ENCODE measurements at places on chromosomes 3 and 15.

- no peak for DNase-seq
Measured at GRCh38 chr3:185658943-185659342, 72.8 kb downstream of the SENP2 start.

DNA sequence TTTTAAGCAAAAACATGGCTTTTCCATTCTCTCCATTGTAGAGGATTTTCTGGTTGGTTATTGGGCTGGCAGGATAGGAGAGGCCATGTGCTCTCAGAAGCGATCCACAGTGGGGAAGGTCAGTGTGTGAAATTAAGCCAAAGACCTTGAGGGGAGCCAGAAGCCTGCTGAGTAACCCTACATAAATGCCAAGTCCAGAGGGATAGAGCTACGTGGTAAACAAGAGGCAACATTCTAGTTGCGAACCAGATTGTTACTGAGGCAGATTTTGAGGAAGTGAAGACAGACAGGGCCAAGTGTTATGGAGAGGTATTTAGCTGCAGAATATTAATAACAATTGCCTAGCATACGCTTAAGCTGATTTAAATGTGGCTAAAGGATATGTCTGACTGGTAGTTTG, 592.8 kb upstream of the GBE1 start:
- DNase-seq: no peak

GRCh38 chr15:51322621-51323296, 15.6 kb downstream of the CYP19A1 start:
- no peak for DNase-seq

- no peak for DNase-seq
Measured at GRCh38 chr3:136733317-136733833, 18.8 kb downstream of the STAG1 start.

DNA sequence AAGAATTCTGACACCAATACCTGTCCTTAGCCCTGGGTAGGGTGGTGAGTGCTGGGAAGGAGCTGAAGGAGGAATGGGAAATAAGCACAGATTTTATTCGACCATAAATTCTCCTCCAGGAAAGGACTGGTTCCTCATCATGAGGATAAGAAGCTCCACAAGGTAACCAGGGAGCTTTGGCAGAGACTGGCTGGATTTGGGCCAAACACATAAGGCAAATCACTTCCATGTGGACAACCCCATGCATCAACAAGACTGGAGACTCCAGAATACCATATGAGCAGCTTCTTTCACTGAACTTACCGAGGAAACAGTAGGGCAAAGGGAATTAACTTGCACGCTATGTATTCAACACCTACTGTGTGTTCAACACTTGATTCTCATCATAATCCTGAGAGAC, 312.5 kb downstream of the NTRK3 start:
- DNase-seq: no peak

DNA sequence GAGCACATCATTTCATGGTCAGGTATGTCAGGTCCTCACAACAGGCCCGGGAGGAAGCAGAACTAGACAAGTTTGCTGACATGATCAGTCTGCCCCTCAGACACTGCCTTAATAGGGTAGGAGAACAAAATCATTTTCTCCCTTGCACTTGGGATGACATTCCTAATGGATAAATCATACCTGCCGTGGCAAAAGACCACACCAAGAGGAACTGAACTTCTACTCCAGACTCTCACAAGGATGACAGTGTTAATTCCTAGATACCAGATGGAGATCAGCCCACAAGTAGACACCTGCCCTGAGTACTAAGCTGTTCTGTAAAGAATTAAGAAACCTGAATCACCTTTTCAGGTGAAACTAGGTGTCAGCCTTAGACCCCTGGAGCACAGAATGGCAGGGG, 19.5 kb downstream of the SIAH2 start:
- no peak for DNase-seq
